ENCODE measurements at places on chromosomes 6 and 20.

DNA sequence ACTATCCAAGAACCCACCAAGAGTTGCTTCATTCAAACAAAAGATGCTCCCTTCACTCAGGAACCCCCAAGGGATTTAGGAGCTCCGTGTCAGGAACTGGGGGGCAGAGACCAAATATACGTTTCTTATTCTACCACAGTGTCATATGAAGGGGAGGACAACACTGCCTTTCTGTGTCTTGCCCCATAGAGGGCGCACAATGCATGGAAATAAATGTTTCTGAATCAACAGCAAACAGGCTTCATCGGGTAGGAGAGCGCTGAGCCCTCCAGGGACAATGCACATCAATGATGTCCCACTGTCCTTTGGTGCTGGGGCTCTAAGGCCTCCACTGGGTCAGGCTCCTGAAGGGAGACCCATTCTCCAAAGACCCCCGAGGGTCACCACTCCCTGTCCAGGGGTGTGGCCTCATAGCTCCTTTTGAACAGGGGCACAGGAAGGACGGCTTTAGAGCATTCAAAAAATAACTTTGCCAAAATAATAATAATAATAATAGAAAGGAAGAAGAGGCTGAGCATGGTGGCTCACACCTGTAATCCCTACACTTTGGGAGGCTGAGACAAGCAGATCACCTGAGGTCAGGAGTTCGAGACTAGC is 31.1 kb downstream of the PLG start:
- DNase-seq = no peak

- no peak for DNase-seq
Measured at GRCh38 chr6:51618563-51618962, 468.9 kb downstream of the PKHD1 start.

DNA sequence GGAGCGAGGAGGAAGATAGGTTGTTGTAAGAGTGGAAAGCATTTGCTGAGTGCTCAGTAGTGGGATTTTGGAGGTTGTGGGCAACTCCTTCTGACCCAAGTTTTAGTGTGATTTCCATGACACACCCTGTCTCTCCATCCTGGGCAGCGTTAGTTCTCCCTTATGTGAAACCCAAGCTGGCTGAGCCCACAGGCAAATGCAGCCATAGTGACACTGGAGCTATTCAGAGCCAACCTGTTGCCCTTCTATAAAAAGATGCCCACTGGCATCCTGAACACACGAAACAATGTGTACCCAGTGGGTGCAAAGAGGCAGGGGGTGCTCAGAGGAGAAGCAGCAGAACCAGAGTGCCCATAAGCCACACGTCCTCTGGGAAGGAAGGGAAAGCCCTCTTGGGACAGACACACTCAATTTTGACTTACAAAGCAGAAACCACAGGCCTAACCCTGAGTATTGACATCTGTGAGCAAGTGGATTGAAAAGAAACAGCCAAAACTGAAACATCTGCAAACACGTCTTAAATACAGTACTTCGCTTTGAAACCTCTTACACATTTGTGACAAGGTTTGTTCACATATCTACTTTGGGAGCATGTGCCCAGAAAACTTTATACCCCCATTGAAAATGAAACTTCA is 54.6 kb downstream of the BPIFB1 start:
- DNase-seq = no peak

DNA sequence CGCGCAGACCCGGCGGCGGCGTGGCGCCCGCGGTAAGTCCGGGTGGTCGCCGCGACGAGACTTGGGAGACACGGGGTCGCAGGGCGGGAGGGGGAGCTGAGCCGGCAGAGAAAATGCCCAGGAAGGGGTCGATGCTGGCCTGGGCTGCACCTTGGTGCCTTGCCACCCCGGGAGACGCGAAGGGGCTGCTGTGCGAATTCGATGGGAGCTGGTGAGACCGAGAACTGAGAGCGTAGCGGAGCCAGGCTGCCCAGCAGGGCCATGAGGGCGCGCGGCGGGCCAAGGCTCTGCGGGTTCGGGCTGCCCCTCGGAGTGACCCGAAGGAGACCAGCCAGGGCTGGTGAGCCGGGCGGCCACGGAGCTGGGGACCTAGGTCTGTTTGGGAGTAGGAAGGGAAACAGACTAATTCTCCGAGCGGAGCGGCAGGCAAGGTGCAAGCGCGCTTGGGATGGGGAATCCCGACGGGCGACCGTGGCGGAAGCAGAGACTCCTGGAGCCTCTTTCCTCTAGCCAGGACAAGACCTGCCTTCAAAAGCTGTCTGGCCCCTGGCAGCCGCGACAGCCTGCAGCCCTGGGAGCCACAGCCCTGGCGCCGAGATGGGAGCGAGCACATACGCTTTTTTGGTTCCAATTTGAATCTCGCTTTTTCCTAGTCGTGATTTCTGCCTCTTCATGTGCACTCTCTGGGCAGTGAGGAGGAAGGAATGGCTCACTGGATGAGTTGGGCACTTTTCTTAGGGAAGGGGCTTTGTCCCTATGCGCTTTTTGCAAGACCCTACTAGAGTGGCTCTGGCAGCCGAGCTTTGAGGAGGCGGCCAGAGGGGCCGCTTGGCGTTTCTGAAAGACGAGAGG is 691 bp downstream of the SYNDIG1 start:
- DNase-seq = no peak
